NCI-H1930 (cell line): ENCODE measurements at places on chromosomes 3 and 15.

DNA sequence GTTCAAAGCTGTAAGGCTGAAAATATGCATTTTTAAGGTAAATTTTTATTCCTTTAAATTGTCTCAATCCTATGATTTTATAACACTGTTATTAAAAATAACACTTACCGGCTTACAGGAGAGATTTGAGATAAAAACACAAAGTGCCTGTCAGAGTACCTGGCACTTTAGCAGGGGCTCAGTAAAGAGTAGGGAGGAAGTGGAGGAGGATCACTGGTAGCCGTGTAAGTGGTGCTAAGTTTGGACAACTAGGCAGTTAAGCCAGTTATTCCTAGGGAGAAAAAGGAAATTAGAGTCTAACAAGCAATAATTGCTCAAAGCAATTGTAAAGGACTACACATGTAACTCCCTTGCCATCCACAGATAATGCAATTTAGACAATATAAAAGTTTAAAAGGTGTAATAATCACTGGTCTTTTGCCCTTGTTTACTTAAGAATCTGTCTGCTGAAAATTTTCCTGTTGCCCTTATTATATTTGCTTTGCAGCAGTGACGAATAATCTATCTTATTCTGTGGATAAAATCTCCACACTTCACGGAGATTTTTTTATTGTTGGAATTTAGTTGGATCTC is 204.8 kb downstream of the CDIN1 start:
- no peak for DNase-seq

GRCh38 chr3:134004841-134005240 is 24.9 kb downstream of the SLCO2A1 start:
- DNase-seq = no peak

- DNase-seq = peak; percentile 73
These were observed 30.8 kb downstream of the MUC20 start for GRCh38 chr3:195751560-195751959.

DNA sequence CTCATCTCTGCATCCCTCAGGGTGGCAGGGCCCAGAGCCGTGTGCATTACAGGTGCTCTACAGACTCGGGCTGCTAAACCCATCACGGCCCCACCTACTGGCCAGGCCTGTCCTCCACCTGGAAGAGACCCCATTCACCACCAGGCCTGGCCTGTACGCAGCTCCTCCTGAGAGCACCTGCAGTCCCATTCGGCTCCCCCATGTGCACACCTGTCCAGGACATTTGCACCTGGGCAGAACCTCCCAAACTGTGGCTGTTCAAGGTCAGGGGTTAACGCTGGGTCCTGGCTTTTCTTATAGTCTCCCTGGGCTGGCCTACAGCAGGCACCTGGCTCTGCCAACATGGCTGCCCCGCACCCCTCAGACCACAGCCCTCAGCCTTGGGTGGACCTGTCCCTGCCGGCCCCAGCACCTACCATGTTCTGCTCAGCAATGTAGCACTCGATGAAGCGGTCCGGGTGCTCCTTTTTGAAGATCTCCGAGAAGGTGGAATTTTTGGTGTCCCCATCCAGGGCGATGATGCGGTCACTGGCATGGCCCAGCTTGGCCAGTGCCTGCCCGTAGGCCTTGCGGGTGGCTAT is 25.7 kb downstream of the TKT start:
- DNase-seq = no peak

DNA sequence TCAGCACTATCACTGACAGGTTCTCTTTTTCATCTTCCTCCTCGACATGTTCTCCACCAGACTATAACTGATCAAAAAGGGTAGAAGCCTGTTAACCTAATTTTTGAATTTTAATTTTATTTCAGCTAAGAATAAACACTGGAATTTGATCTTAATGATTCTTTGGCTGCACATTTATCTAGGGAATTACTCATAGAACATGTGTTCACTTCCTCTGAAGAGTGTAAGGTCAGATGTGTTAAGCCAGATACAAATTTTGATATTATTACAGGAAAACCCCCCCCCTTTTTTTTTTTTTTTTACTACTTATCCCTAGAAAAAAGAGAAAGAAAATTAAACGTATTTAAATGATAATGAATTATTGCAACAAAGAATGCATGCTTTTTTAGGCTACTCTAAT is 15.0 kb downstream of the DCBLD2 start:
- DNase-seq = no peak

- DNase-seq = no peak
These were observed 38.3 kb downstream of the USF3 start for GRCh38 chr3:113658107-113658506.

DNA sequence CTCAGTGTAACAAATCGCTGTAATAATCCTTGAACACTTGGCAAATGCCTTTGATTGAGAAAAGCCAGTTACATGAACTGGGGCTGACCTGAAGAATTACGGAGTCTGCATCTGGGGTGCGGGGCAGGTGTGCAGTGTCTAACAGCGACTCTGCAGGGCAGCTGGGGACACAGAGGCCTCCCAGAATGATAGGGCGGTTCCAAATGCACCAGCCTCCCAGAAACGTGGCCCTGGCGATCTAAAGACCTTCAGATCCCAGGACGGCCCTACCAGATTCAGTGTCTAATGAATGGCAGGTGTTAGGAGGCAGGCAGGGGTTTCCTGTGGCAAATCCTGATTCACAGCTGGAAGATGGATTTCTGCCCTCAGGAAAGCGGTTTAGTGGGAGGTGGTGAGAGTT is 100.5 kb upstream of the RGMA start:
- DNase-seq = no peak

- no peak for DNase-seq
These were observed 30.2 kb downstream of the CLDN1 start for GRCh38 chr3:190291994-190292584.

DNA sequence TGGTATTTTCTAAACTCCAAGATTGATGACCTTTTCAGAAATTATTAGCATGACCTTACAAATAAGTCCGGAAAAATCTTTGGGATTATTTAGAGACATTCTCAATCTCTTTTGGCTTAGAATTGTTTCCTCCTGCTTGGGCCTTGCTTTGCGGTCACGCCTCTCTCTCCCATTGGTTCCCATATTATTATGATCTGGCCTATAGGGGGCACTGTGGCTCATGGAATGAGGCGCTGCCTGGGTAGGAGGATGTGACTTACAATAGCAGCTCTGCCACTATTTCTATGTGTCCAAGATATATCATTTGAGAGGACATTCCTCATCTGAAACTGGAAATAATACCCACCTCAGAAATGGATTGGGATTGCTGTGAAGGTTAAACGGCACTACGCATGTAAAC is 464.9 kb downstream of the MFSD1 start:
- DNase-seq = peak; percentile 20

DNA sequence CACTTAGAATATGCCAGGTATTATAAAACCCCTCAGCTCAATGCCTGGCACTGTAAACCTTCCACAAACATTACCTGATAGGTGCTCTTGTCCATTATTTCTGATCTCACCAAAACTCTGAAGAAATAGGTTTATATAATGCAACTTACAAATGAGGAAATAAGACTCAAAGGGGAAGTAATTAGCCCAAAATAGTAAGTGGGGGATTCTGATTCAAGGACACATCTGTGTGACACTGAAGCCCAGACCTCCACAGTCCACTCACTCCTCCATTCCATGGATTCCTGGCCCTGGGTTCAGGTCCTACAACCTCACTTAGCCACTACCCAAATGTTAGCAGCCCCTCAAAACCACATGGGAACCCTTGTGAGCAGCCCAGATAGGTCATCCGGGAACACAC is 49.9 kb downstream of the TRANK1 start:
- DNase-seq = no peak

DNA sequence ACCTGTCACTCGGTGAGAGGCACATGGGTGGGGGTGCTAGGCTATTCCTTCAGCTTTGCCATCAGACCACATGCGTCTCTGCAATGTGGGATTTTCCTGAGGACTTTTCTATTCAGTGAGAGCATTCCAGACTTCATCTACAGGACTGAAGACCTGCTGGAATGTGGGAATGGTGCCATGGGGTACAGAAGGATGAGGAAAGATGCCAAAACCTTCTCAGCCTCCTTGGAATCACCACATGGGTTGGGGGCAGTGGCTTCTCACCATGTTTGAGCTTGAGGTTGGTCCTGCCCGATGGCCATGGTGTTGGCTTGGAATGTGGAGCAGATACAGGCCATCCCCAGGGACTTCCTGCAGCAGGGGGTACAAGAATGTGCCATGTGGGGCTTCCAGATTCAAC is 80.9 kb upstream of the KLF13 start:
- DNase-seq = no peak

DNA sequence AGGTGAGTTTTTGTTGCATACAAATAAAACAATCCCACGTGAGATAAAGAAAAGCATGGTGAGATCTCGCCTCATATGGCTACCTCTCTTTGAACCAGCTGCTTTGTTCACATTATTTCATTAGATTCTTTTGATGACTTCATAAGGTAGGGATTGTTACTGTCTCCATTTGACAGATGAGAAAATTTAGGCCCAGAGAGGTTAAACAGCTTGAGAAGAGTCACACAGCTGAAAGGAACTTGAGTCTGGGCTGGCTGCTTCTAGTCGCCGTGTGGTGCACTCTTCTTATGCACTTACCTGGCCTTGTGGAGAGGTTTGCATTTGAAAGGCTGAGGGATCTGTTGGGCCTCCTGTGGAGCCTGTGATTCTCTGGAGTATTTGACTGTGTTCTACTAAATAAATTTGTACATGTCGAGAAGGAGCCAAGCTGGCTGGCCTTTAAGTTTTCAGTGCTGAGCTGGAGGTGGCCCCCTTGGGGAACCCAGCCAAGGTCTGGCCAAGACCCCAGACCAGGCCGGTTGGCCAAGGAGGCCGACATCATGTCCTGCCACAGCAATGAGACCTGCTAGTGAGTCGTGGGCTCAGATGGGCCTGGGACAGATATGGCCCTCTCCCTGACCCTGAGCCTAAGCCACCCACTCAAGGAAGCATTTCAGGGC is 125.1 kb downstream of the SMAD6 start:
- no peak for DNase-seq

DNA sequence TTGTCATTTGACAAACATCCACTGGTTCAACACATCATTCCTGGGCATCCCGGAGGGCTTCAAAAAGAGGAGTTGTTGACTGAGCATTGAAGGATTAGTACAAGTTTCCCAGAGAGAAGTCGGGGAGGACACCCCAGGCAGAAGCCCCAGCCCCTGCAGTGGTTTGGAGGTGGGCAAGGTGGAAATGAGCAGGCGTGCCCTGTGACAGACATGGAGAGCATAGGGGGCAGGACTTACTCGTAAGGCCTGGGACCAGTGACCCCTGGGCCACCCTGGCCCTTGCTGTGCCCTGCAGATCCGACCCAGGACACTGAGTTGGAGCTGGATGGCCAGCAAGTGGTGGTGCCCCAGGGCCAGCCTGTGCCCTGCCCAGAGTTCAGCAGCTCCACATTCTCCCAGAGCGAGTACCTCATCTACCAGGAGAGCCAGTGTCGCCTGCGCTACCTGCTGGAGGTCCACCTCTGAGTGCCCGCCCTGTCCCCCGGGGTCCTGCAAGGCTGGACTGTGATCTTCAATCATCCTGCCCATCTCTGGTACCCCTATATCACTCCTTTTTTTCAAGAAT is 5.9 kb downstream of the PARP3 start:
- no peak for DNase-seq

DNA sequence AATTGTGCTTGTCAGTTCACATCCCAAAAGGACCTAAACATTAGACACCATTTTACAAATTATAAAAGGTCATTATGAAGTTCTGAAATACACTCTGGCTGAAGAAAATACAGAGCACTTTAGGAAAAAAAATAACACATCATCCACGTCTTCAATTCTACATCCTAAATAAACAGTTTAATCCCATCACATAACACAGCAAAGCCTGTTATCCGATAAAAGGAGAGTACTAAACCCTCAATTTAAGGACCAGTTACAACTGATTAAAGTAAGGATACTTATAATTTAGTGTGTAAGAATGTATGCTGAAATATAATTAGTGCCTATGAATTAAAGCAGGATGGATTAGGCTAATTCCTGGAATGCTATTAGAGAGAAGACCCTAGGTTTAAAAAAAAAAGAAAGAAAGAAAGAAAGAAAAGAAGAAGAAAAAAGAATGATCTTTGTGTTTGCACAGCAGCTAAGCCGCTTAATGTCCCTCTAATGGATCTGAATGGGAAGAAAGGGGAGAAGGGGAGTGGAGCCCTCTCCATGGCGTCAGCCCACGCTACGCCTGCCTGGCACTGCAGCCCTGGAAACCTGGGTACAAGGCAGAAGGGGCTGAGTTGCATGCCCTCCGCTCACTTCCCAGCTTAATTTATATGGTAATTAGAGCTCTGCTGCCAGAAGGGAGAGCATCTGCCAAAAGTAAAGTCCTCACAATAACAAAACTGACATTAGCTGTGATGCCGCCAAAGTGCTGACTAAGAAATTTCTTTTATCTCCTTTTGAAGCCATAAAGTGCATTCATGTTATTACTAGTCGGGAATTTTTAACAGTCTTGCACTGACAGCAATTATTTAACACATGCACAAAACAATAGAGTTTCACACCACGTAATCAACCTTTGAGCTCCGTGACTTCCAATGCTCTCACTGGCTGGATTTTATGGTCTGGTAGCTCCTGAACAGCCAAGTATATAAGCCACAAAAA is 90.0 kb downstream of the FSIP1 start:
- DNase-seq = no peak

GRCh38 chr15:77622934-77623754 is 9.6 kb downstream of the LINGO1 start:
- no peak for DNase-seq

DNA sequence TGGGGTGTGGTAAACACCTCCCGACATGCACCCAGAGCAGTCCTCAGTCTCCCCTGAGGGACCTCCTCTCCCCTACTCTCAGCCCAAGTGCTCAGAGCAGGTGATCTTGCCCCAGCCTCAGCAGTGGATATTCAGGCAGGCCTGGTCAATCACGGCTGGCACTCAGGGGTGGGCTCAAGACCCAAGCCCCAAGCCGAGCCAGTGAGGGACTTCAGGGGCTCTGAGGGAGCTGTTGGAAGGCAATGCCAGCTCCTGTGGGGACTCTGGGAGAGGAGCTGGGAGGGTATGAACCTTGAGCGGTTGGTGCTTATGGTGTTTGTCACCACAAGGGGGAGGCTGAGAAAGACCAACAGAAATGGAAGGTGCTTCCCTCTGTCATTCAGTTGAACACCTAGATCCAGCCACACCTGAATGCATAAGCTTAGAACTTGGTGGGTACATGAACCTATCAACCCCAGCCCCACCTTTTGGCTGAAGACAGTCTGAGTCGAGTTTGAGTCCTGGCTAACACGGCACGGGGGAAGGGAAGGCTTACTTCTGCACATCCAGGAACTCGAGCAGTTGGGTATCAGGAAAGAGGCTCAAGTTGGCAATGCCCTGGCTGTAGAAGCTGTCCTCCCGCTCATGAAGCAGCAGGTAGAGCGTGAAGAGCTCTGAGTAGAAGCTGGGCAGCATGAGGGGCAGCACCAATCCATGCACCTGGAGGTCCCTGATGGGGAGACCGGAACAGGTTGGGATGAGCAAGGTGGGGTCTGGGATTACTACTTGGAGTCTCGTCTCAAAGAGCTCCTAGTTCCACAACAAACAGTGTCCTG is 19.2 kb downstream of the ALS2CL start:
- DNase-seq = no peak

DNA sequence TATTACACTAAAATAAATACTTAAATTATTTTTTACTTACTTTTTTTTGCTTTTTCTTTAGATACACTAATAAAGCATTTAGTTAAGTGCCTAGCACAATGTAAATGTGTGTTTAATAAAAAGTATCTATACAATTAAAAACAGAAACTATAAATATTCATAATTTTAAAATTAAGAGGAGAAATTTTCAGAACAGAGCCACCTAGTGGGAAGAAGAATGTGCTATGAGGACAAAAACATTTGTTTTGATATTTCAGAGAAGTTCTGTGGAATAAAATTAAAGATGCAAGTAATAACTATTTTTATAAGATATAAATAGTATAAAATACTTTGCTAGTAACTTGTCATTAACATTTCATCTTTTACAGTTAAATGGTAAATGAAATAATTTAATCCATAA is 33.6 kb upstream of the PLSCR5 start:
- no peak for DNase-seq

- no peak for DNase-seq
These were observed 7.4 kb upstream of the EOGT start for GRCh38 chr3:69020857-69021256.
